Fibroblast of villous mesenchyme (primary cell): ENCODE measurements at places on chromosomes 4 and X.

DNA sequence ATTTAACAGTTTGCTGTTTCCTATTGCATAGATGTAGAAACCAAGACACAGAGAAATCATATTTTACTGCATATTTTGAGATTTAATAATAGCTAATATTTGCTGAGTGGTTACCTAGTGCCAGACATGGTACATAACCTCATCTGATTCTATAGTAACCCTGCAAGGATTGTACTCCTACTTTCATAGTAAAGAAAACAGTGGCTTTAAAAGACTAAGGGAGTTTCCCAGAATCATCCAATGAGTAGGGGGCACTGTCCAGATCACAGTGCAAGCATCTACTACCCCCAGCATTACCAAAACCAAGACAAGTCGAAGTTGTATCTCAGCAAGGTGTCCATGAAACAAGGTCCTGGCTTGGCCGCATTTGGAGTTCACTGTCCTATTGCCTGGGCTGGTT lies 224.5 kb upstream of the TENM3 start:
- DNase-seq = no peak

GRCh38 chr4:526189-526909 lies 27.3 kb downstream of the PIGG start:
- DNase-seq = no peak

DNA sequence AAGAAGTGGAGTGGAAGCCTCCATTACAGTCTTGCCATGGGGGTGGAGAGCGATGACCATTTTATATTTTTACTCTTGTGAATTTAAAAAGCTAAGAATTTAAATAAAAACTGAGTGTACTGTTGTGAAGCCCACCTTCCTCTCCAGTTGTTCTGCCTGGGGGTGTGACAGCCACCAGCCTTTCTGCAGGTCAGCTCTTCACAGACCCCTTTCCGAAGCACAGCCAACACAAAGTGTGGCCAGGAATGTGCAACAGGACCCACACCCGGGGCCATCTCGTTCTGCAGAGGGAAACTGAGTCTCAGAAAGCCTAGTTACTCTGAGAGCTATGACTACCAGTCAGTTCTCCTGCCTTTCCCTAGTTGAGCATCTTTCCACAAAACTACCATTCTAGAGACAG lies 1.4 kb downstream of the GRPEL1 start:
- no peak for DNase-seq

DNA sequence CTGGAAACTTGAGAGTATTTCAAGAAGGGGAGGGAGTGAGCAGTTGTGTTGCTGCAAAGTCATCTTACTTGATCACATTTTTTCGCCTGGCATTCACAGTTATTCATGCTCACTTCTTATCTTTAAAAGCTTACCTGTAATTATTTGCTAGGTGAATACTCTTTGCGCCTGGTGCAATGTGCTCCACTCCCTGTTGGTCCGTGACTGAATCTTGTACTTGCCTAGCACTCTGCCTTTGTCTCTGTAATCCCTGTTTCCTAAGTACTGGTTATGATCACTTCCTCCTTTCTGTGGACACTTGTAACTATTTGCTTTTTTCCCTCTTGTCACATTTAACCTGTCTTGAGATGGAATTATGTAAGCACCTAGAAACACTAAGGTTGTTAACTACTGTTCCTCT lies 5.8 kb downstream of the BMP2K start:
- no peak for DNase-seq

DNA sequence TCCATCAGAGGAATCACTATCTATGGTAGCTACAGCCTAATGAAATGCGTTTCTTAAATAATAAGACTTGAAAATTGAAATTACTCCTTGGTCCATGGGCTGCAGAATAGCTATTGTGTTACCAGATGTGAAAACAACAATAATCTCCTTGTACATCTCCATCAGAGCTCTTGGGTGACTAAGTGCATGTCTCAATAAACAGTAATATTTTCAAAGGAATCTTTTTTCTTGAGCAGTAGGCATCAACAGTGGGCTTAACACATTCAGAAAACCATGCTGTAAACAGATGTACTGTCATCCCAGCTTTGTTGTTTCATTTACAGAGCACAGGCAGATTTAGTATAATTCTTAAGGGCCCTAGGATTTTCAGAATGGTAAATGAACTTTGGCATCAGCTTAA lies 67.3 kb downstream of the GLUD2 start:
- no peak for DNase-seq

- DNase-seq = no peak
These were observed 134.2 kb downstream of the SHROOM3 start for GRCh38 chr4:76569225-76569624.

- DNase-seq = no peak
These were observed 186.5 kb downstream of the AR start for GRCh38 chrX:67730296-67730695.

- no peak for DNase-seq
These were observed 140.0 kb downstream of the TBL1X start for GRCh38 chrX:9604908-9605306.

DNA sequence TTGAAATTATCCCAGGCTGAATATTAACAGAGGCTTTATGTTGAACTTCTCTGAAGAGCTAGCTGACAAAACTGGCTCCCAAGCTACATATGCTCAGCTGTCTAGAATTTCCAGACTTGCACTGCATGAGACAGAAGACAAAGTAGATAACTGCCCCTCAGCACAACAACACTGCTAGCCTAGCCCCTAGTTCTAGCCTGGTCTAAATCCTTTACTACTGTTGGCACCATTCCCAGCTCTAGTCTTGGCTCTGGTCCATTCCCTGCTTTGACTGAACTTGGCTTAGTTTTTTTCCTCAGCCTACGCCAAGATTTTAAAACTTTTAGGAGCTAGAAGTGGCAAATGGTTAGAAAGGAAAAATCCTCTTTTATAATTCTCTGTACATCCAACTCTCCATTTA lies 7.6 kb upstream of the OPHN1 start:
- peak; percentile 66 for DNase-seq

DNA sequence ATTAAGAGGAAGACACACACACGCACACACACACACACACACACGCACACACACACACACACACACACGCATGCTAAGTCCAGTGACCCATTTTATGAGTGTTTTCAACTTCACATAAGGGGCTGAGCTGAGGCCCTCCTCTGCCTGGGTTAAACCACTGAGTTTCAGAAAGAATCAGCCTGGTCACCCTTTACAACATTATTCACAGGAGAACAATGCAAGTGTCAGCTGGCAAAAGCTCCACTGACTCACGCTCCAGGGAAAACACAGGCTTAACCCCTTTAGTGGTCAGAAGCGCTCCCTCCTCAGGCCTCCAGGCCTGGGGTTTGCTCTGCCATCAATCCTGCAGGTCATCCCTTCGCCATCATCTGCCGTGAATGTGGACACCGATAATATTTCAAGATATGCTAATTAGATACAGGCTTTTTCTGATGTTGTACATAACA lies 46.9 kb downstream of the ACOX3 start:
- peak; percentile 96 for DNase-seq

GRCh38 chr4:127141856-127142255 lies 490.9 kb upstream of the INTU start:
- DNase-seq = peak; percentile 88
